ENCODE measurements at places on chromosomes 5 and 9. TPM values are rescaled to one million over a fixed set of nuclear protein-coding genes. Genes with fewer than 3 reads are reported as not detected.

- H3K27ac ChIP-seq = no peak overlapping the region
- DNase-seq = no peak
- no peaks in the 10 kb centered on the region for H3K27me3 ChIP-seq
- no peak overlapping the region for H3K4me3 ChIP-seq
Measured at GRCh38 chr9:4196376-4196775, 103.5 kb downstream of the GLIS3 start.

DNA sequence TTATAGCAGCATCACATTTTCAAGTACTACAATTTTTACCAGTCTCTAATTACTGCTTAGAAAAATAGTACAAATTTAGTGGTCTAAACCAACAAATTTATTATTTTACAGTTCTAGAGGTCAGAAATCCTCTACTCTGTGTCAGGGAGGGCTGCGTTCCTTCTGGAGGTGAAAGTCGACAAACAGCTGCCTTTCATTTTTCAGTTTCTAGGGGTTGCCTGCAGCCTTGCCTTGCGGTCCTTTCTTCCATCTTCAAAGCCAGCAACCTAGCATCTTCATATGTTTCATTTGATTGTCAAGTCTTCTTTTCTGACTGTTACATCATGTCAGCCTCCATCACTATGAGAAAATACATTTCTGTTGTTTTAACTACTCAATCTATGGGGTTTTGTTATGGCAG lies 1022.1 kb downstream of the CDH18 start:
- H3K27ac ChIP-seq = no peak overlapping the region
- DNase-seq = no peak
- H3K36me3 ChIP-seq = no peaks in the 10 kb centered on the region
- no peak overlapping the region for H3K4me3 ChIP-seq

ZNF883 gene
- 0.23 TPM for total RNA-seq

CNTNAP3B gene
- 14.1 TPM for total RNA-seq

All from liver (tissue), 10 donors.